Osteocyte (in vitro differentiated cells): ENCODE measurements at places on chromosomes 7 and 10. TPM values are rescaled to one million over a fixed set of nuclear protein-coding genes. Genes with fewer than 3 reads are reported as not detected.
A peak's percentile ranks its signal among the peaks of the same experiment; 100 is the strongest.

DNA sequence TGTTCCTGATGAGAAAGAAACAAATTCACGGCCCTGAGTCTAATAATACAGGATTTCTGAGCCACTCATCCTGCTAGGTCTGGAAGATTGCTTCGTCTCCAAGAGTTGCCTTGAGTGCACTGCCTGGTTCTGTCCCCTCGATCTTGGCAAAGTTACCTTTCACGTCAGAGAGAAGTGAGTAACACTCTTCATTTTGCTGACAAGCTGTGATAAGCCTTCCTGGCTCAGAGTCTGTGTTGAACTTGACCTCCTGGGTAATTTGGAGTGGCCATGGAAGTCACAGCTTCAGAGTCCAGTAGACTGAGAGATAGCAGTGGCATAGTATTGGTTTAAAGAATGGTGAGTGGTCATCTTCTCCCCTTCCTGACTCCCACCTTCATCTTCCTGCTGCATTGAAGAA, 64.7 kb upstream of the LRGUK start:
- H3K4me1 ChIP-seq: no peaks in the 10 kb centered on the region
- peaks cover 5% of the 10 kb centered on the region for H3K36me3 ChIP-seq
- no peak overlapping the region for H3K27ac ChIP-seq
- H3K4me3 ChIP-seq: no peak overlapping the region
- peak; percentile 19 for DNase-seq
- no peaks in the 10 kb centered on the region for H3K27me3 ChIP-seq

- H3K4me1 ChIP-seq: no peaks in the 10 kb centered on the region
- H3K36me3 ChIP-seq: no peaks in the 10 kb centered on the region
- no peak overlapping the region for H3K4me3 ChIP-seq
- no peak overlapping the region for H3K27ac ChIP-seq
- no peak for DNase-seq
These were observed 72.9 kb upstream of the NEBL start for GRCh38 chr10:20970044-20970443.

- no peak for DNase-seq
- H3K4me1 ChIP-seq: peaks cover 29% of the 10 kb centered on the region
- no peaks in the 10 kb centered on the region for H3K36me3 ChIP-seq
- peak overlapping the region; percentile 21 for H3K27ac ChIP-seq
- no peaks in the 10 kb centered on the region for H3K27me3 ChIP-seq
These were observed 23.6 kb downstream of the PIP4K2A start for GRCh38 chr10:22690614-22691431.

DNA sequence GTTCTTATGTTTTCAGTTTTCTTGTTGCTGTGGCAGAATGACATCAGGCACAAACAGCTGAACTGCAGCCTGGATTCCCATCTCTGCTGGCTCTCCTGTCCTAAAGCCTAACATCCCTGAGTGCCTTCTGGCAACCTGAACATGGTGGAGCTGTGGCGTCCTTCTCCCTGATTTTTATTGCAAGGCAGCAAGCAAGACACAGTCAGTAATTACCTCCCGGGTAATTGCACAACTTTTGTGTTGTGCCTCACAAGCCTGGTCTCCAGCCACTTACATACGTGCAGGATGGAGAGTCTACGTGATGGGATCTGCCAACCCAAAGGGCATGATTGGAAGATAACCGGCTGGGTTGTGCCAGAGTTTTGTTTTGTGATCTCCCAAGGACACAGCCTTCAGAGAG, 116.1 kb upstream of the PARD3 start:
- H3K4me1 ChIP-seq: peaks cover 21% of the 10 kb centered on the region
- H3K27me3 ChIP-seq: no peaks in the 10 kb centered on the region
- DNase-seq: no peak
- no peak overlapping the region for H3K27ac ChIP-seq
- no peaks in the 10 kb centered on the region for H3K36me3 ChIP-seq
- no peak overlapping the region for H3K4me3 ChIP-seq

DNA sequence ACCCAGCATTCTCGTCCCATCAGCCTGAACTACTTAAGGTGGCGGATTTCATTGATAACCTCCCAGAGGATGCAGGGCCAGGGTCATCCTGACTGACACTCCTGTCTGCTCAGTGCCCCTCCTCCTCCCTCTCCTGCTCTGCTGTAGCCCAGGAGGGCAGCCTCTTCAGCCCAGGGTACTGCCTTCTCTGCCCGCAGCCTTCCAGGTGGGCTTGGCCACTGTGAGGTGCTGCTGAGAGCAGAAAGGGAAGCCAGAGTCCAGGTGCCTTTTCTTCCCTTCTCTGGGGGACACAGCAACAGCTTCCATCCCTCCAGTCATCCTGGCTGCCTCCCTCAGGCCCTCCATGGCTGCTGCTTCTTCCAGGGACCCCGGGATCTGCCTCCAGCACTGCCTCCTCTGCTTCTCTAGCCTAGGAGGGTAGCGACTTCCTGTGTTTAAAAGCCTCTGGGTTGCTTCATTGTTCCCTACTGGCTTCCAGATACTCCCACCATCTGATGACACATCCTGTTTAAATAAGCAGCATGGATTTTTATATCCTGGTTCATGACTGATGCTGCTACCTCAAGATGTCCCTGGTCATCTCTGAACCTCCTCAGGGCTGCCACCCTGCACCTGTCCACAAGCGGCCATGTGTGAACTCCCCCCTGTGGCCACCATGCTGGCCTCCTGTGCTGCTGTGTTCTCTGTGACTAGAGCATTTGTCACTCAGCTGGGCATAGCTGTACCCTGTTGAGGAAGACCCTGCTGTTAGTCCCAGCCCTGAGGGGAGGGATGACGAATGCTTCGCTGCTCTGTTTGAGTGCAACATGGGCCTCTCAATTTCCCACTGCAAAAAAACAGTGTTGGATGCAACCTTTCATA, 55.8 kb downstream of the AKR1C4 start:
- peaks cover 4% of the 10 kb centered on the region for H3K27me3 ChIP-seq
- H3K27ac ChIP-seq: no peak overlapping the region
- H3K4me1 ChIP-seq: no peaks in the 10 kb centered on the region
- DNase-seq: no peak
- no peak overlapping the region for H3K4me3 ChIP-seq
- no peaks in the 10 kb centered on the region for H3K36me3 ChIP-seq

Gene SUPV3L1
- 27.3 and 30.5 TPM in 2 replicates for total RNA-seq

GRCh38 chr10:31358688-31359330, 39.8 kb downstream of the ZEB1 start:
- H3K36me3 ChIP-seq: peaks cover 9% of the 10 kb centered on the region
- peak overlapping the region; percentile 23 for H3K27ac ChIP-seq
- H3K27me3 ChIP-seq: no peaks in the 10 kb centered on the region
- peaks cover 35% of the 10 kb centered on the region for H3K4me1 ChIP-seq

Gene ASB13
- total RNA-seq: 16.0 and 18.4 TPM in 2 replicates

Gene NXPH1
- not detected in 2 replicates for total RNA-seq

GRCh38 chr7:67380326-67380725, 383.7 kb downstream of the TYW1 start:
- no peak overlapping the region for H3K27ac ChIP-seq
- H3K27me3 ChIP-seq: no peaks in the 10 kb centered on the region
- no peaks in the 10 kb centered on the region for H3K36me3 ChIP-seq

GRCh38 chr7:39951226-39952194, 1.5 kb downstream of the CDK13 start:
- peaks cover 4% of the 10 kb centered on the region for H3K36me3 ChIP-seq
- DNase-seq: peak; percentile 86
- H3K4me1 ChIP-seq: peaks cover 43% of the 10 kb centered on the region
- H3K27ac ChIP-seq: peak overlapping the region; percentile 96

DNA sequence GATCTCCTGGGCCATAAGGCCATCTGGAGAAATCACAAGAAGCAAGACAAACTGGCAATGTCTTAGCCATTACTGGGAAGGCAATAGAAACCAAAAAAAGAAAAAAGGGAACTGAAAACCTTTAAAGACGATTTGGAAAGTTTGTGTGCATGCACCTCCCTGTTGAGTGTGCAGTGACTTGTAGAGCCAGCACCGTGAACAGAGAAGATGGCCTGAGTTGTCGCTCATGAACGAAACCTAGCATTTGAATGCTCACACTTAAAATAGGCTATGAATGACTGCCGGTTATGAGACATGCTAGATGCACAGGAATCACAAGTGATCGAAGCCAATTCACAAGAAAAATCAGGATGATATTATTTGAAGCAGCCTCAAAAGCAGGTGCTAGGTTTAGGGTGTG, 151.3 kb upstream of the ADO start:
- no peak overlapping the region for H3K4me3 ChIP-seq
- no peak overlapping the region for H3K27ac ChIP-seq
- H3K36me3 ChIP-seq: no peaks in the 10 kb centered on the region
- no peak for DNase-seq
- no peaks in the 10 kb centered on the region for H3K27me3 ChIP-seq

DNA sequence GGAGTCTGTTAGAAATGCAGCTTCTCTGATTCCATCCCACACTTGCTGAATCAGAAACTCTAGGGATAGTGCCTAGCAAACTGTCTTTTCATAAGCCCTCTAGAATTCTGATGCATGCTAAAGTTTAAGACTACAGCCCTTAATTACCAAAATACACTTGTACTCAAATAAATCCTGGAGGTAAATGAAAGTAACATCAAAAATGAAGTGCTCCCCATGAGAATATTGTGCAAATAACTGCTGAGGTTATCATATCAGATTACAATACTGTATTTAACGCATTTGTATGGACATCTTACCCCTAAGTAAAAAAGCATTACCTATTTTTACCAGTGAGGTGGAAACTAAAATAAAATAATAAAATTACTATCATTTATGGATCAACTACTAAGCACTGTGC, 104.7 kb downstream of the CHCHD3 start:
- no peak overlapping the region for H3K27ac ChIP-seq
- H3K4me1 ChIP-seq: peaks cover 15% of the 10 kb centered on the region
- no peaks in the 10 kb centered on the region for H3K27me3 ChIP-seq
- peaks cover 20% of the 10 kb centered on the region for H3K36me3 ChIP-seq

GRCh38 chr7:133512560-133512959, 259.7 kb downstream of the EXOC4 start:
- H3K4me1 ChIP-seq: peaks cover 20% of the 10 kb centered on the region
- H3K4me3 ChIP-seq: no peak overlapping the region
- H3K36me3 ChIP-seq: peaks cover 3% of the 10 kb centered on the region

Gene STEAP4
- 0.11 and 0.21 TPM in 2 replicates for total RNA-seq

Gene ANKRD1
- total RNA-seq: 4.9 and 5.8 TPM in 2 replicates

GRCh38 chr7:141515941-141516340, 35.3 kb upstream of the AGK start:
- no peak overlapping the region for H3K27ac ChIP-seq
- peaks cover 1% of the 10 kb centered on the region for H3K4me1 ChIP-seq
- H3K4me3 ChIP-seq: no peak overlapping the region
- H3K27me3 ChIP-seq: peaks cover 24% of the 10 kb centered on the region

GRCh38 chr10:69065406-69066361, 22.2 kb upstream of the SRGN start:
- no peaks in the 10 kb centered on the region for H3K27me3 ChIP-seq
- peaks cover 31% of the 10 kb centered on the region for H3K4me1 ChIP-seq
- H3K4me3 ChIP-seq: no peak overlapping the region
- H3K27ac ChIP-seq: peak overlapping the region; percentile 90

GRCh38 chr7:148480479-148481146, 110.0 kb upstream of the C7orf33 start:
- peaks cover 12% of the 10 kb centered on the region for H3K27me3 ChIP-seq
- H3K36me3 ChIP-seq: no peaks in the 10 kb centered on the region
- peaks cover 3% of the 10 kb centered on the region for H3K4me1 ChIP-seq
- no peak overlapping the region for H3K27ac ChIP-seq
- H3K4me3 ChIP-seq: no peak overlapping the region

DNA sequence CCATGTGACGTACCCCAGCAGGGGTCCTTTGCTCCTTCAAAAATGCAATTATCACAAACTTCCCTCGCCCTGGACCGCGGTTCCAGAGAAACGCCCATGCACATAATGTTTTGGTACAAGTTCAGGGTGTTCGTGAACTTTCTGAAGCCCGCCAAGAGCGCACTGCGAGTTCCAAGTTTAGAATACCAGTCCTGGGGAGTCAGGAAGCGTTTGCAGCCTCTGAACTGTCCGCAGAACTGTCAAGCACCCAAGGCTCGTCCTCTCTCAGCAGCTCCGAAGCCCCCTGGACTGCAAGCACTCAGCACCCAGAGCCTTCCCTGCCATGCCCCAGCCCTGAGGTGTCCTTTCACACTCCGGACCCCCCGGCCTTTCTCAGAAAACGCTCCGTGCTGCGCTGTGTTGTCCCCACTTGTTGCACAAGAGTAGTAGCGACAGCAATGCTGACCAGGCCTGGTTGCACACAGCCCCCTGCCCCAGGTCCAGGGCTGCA, 30.3 kb downstream of the CALML3 start:
- no peak overlapping the region for H3K27ac ChIP-seq
- H3K4me1 ChIP-seq: peaks cover 25% of the 10 kb centered on the region
- H3K36me3 ChIP-seq: no peaks in the 10 kb centered on the region
- no peak overlapping the region for H3K4me3 ChIP-seq
- H3K27me3 ChIP-seq: no peaks in the 10 kb centered on the region

DNA sequence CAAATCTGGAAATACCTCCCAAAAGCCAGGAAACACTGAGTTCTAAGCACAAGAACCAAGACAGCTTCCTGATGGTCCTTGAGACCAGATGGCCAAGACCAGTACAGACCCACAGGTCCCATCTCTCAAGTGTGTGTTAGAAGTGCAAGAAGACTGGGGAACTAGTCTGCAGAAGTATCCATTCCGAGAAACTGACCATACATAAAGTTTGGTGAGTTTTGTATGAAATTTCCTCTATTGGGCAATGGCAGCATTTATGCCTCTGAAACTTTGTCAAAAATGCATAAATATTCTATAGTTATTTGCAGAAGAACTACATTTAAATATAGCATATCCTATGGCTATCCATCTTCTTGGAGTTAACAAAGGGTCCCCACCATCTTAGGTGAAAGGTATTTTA, 137.5 kb downstream of the LRRN3 start:
- H3K4me3 ChIP-seq: no peak overlapping the region
- no peaks in the 10 kb centered on the region for H3K27me3 ChIP-seq
- DNase-seq: no peak
- peaks cover 32% of the 10 kb centered on the region for H3K4me1 ChIP-seq
- H3K27ac ChIP-seq: no peak overlapping the region

Gene PON1
- not detected in 2 replicates for total RNA-seq

Gene FLNC
- total RNA-seq: 26.9 and 28.6 TPM in 2 replicates

Gene TBRG4
- 54.9 and 60.0 TPM in 2 replicates for total RNA-seq

DNA sequence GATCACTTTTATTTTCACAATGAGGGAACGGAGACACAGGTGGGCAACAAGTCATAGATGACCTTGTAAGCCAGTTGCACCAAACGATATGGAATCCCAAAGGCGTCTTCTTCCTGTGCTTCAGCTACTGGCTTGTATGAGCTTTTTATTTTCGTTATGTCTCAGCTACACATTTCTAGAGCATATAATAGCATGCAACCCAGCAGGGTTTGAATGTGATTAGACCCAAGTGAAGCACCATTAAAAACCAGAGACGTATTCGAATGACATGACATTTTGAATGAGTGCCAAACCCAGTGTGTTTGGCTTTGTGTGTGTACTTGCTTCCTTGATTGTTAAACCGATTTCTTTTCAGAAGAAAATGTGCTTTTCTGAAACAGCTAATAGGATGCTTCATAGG, 963.2 kb upstream of the CELF2 start:
- no peaks in the 10 kb centered on the region for H3K36me3 ChIP-seq
- H3K27ac ChIP-seq: no peak overlapping the region
- H3K27me3 ChIP-seq: peaks cover 2% of the 10 kb centered on the region

- peaks cover 2% of the 10 kb centered on the region for H3K36me3 ChIP-seq
- peaks cover 43% of the 10 kb centered on the region for H3K4me1 ChIP-seq
- peak overlapping the region; percentile 25 for H3K27ac ChIP-seq
These were observed 12.3 kb downstream of the STAMBPL1 start for GRCh38 chr10:88892222-88892967.

Gene ADRB1
- total RNA-seq: 0.68 and 0.97 TPM in 2 replicates
